Stimulated activated CD4-positive, alpha-beta T cell treated with anti-CD3 and anti-CD28 coated beads, Interleukin-1b, Interleukin-23, amount 100 ng/mL, for 24 hours (primary cell): ENCODE measurements at places on chromosomes 5 and 9.

GRCh38 chr9:135814421-135815095 lies 92.8 kb downstream of the CAMSAP1 start:
- DNase-seq = no peak

DNA sequence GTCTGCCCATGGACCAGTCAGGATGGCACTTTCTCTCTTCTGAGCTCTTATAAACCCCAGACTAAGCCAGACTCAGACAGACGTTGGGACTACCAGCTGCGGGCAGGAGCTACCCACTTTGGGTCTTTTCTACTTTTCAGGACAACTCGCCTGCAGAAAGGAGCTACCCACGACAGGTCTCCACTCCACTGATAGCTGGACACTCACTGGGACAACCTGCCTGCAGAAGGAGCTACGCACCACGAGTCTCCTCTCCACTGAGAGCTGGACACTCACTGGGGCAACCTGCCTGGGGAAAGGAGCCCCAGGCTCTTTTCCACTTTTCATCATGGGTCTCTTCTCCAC lies 1440.2 kb upstream of the ACO1 start:
- no peak for DNase-seq

DNA sequence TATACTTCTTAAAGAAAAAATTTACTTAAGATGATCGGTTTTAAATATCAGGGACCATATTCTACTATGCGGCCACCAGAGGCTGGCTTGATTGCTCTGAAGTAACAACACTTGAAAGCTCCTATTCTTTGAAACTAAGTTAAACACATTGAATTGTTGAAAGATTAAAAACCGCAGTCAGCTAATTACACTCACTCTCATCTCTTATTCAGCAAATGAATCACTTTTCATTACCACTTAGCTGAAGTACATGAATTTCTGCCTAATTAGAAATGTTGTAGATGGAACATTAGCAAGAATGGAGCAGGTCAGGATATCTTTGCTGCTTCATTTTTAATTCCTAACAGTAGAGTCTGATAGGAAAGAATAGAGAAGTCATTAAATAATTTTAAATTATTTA lies 42.3 kb downstream of the LSM11 start:
- no peak for DNase-seq

GRCh38 chr9:137371521-137371941 lies 51.4 kb downstream of the EXD3 start:
- no peak for DNase-seq

DNA sequence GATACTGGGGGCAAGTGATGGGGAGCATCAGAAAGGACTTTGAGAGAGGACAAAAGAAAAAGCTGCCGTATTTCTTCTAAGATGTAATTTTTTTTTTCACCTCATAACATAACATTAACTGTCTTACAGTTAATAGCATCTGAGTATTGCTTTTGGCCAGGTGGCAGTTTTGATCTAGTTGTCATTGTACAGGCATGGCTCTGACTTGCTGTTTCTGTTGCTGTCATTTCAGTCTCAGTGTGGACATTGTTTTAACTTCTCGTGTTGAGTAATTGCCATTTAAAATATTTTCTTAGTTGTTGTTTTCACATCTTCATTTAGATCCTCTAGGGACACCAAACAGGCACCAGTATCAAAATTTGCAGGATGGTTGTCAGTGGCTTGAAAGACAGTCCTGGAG lies 12.4 kb downstream of the SMAD5 start:
- DNase-seq = no peak

GRCh38 chr9:32716425-32716824 lies 66.9 kb upstream of the TMEM215 start:
- DNase-seq = no peak

- no peak for DNase-seq
Observed at GRCh38 chr5:124704594-124705284, 41.7 kb downstream of the ZNF608 start.

- DNase-seq = no peak
Observed at GRCh38 chr5:56861893-56862485, 46.6 kb downstream of the MAP3K1 start.
